Stimulated activated memory B cell treated with anti-CD40 and anti-IgM and Interleukin-4, amounts not matched to agents 10 μg/mL and 1 μg/mL and 100 μg/mL, for 72 hours (primary cell): ENCODE measurements at places on chromosomes 4 and X.

GRCh38 chr4:76251441-76252270, at the start of gene FAM47E:
FAM47E (plus strand) TSS chr4:76251721; CDS start chr4:76251747, 26 bp downstream.
- peak within 1 kb of the TSS; percentile 78 for H3K4me3 ChIP-seq
- peaks cover 8% of the 10 kb centered on the region for H3K4me1 ChIP-seq
- H3K27ac ChIP-seq, result no peak within 1 kb of the TSS

- H3K36me3 ChIP-seq, result no peaks in the 10 kb centered on the region
- H3K27ac ChIP-seq, result no peak overlapping the region
- no peak for ATAC-seq
- no peaks in the 10 kb centered on the region for H3K4me1 ChIP-seq
- H3K4me3 ChIP-seq, result no peak overlapping the region
Measured at GRCh38 chr4:187603093-187604025, 392.2 kb upstream of the ZFP42 start.

- no peak for ATAC-seq
- H3K4me3 ChIP-seq, result no peak overlapping the region
- no peaks in the 10 kb centered on the region for H3K36me3 ChIP-seq
- H3K4me1 ChIP-seq, result no peaks in the 10 kb centered on the region
- no peak overlapping the region for H3K27ac ChIP-seq
Measured at GRCh38 chr4:124322234-124323065, 390.1 kb downstream of the ANKRD50 start.

GRCh38 chr4:98514741-98515469, 143.5 kb downstream of the TSPAN5 start:
- no peak for ATAC-seq
- no peak overlapping the region for H3K4me3 ChIP-seq
- no peaks in the 10 kb centered on the region for H3K27me3 ChIP-seq
